ENCODE measurements at places on chromosomes 1 and 21.

DNA sequence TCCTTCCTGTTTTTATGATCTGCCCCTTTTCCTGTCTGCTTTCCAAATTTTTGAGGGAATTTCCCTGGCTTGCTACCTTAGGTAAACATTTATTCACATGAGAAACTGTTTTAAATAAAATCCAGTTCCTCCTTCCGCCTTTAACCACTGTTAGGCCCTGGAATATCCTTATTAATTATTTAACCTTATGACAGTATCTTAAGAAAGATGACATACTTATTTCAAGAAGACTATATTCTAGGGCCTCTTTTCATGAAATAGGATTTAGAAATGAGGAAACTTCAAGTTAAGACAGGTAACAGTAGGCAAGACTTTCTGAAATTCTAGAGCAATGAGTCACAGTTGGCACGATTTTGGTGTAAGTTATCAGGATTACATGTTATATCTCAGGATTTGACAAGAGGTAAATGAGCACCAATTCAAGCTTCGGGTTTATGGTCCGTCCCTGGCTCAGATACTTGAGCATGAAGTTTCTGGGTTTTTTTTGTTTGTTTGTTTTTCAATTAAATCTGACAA is 2.0 kb upstream of the TNFSF18 start:
- DNase-seq: no peak

GRCh38 chr1:233759665-233760064 is 144.8 kb upstream of the SLC35F3 start:
- DNase-seq: no peak

- no peak for DNase-seq
Measured at GRCh38 chr1:214957330-214958137, 125.0 kb upstream of the KCNK2 start.

GRCh38 chr1:99527078-99527477 is 118.8 kb upstream of the PALMD start:
- DNase-seq: no peak

- DNase-seq: no peak
Measured at GRCh38 chr1:167249702-167250101, 29.0 kb downstream of the POU2F1 start.

DNA sequence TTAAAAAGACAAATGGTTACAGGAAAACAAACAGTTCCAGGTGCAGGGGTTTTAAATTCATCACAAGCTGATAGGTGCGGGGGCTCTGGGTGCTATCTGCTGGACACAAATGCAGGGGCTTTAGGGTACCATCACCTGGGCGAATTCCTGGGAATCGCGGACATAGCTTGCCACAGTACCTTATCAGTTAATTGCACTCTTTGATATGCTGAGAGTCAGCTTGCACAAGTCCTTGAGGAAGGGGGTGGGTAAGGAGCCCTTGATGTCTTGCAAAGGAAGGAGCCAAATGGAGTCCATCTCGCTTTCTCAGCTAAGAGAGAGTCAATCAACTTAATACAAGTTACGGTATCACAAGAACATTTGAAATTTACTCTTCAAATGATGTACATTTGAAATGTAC is 25.4 kb upstream of the TMEM54 start:
- no peak for DNase-seq

DNA sequence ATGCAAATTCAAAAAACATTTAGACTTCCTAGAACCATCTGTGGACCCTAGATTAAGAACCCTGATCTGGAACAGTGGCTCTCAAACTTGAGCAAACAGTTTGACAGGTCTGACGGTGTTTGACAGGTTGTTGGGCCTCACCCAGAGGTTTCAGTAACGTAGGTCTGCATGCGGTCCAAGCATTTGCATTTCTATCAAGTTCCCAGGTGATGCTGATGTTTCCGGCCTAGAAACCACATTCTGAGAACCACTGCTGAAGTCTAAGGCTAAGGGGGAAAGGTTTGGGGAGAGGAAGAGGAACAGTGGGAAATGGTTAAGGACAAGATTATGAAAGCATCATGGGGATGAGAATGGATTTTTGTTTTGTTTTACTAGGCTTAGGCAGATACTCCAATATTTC is 48.6 kb downstream of the MDM4 start:
- DNase-seq: no peak

DNA sequence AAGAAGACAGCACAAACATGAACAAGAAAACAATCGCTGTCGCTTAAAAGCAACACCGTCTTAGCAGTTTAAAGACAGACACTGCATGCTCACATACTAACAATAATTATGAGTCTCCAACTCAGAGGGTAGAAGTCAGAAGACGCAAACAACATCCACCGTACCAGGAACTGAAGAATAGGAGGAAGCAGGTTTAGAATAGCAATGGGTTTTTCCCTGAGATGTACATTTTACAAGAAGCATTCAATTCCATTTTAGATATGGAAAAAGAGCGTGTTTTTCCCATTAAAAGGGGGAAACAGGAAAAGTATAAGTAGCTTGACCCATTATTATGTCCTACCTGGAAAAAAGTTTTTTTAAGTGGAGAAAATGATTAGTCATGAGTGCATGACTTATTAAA is 34.5 kb upstream of the KCNE1 start:
- no peak for DNase-seq

GRCh38 chr1:74402873-74403272 is 109.5 kb downstream of the LRRC53 start:
- no peak for DNase-seq

GRCh38 chr21:42744520-42745445 is 91.4 kb downstream of the PDE9A start:
- no peak for DNase-seq

GRCh38 chr1:204592246-204592948 is 76.2 kb downstream of the MDM4 start:
- DNase-seq: no peak

GRCh38 chr1:222557148-222557547 is 9.2 kb upstream of the HHIPL2 start:
- no peak for DNase-seq

GRCh38 chr1:147389532-147390184 is 147.2 kb downstream of the CHD1L start:
- peak; percentile 77 for DNase-seq

DNA sequence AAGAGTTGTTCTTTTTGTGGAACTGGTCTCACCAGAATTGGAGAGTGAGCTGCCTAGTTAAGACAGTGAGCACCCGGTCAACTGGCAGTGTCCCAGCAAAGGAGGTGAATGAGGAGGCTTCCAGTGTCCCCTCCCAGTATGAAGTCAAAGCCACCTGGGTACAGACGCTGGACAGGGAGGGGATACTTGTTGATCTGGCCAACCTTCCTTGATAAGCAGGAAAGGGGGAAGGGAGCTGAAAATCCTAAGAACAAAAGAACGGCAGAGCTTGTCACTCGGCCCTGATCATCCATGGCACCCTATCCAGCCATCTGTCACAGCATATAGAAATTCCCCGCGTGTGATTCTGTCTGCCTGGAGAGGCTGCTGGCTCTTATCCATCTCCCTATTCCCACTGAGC is 91.5 kb downstream of the SSBP3 start:
- DNase-seq: no peak

GRCh38 chr1:184176058-184176457 is 124.5 kb downstream of the TSEN15 start:
- no peak for DNase-seq

DNA sequence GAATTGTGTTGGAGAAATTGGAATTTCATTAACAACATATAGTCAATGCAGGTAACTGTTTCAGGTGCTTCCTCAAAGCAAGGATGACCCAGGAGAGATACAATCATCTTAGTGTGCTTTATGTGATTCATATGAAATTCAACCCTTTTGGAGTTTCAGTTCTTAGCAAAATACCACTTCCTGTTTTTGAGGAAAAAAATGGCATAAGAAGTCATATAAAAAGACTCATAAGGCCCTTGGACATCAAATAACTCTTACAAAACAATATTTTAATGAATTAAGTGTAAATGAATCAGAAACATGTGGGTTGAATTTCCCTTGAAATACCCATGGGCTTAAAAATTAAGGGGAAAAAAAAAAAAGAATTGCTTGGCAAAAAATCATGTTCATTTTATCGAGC is 926.6 kb downstream of the LTN1 start:
- DNase-seq: no peak

GRCh38 chr21:43924421-43925095 is 59.5 kb downstream of the AGPAT3 start:
- DNase-seq: no peak

DNA sequence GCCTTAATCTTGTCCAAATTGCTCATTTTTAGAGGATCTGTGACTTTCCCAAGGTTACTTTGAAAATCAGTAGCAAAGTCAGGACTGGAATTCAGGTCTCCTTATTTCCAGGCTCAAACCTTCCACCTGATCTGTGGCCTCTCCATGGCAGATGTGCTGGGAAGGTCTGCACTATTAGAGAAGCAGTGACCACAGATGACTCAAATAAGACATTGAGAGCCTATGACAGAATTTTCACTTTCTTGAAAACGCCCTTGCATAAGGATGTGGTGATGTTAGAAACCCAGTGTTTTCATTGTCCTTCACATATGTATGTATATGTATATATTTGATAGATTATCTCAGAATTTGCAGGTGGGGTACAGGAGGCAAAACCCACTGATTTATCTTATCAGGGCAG is 45.3 kb downstream of the TTC39A start:
- DNase-seq: no peak

DNA sequence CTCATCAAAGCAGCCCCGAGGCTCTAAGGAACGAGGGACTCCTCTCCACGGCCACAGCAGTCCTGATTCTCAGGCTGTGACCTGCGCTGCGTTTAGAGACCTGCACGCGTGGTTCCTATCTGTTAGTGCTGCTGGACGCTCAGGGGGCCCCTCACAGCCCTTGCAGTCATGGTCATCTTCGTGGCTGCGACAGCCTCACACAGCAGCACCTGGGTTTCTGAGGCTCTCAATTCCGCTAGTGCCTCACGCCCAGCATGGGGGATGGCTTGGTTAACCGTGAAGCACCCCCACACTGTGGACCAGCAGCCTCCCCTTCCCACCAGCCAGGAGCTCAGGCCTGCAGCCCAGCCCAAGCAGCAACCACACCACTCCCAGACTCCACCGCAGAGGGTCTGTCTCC is 7.8 kb downstream of the MORN1 start:
- no peak for DNase-seq

DNA sequence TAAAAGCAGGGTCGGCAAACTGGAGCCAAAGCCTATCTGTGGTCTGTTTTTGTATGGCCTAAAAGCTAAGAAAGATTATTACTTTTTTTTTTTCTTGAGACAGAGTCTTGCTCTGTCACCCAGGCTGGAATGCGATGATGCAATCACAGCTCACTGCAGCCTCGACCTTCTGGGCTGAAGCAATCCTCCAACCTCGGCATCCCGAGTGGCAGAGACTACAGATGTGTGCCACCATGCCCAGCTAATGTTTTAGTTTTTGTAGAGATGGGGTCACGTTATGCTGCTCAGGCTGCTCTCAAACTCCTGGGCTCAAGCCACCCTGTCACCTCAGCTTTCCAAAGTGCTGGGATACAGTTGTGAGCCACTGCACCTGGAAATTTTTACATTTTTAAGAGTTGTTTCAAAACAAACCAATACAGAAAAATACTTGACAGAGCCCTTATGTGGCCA is 6.5 kb upstream of the GLRX2 start:
- DNase-seq: no peak

GRCh38 chr1:158103861-158104522 is 76.7 kb upstream of the CD1D start:
- DNase-seq: no peak

- DNase-seq: no peak
Measured at GRCh38 chr21:39314143-39315027, 953 bp upstream of the BRWD1 start.

DNA sequence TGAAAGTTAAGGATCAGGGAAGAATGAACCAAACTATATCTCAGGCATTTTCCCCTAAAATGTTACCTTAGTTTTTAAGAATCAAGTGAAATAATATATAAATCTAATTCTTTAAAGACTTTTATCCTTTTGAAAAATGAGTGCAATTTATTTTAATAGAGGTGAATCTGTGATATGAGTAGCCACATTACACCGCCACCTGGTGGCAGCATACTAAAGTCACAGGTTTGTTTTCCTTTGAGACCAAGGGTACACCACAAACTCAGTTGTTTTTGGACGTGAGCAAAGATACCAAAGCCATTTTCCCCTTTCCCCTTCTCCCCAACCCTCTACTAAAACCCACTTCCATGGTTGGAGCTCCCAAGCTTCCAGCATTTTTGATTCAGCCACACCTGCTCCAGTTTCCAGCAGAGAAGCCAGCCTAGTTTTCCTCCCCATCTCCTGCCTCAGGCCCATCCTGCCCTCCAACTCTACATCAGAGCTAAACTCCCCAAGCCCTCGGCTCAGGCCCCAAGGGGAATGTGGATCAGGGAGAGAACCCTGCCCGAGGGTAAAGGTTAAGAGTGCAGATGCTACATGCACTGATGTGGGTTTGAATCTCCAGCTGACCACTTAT is 22.9 kb upstream of the LDLRAP1 start:
- peak; percentile 43 for DNase-seq

DNA sequence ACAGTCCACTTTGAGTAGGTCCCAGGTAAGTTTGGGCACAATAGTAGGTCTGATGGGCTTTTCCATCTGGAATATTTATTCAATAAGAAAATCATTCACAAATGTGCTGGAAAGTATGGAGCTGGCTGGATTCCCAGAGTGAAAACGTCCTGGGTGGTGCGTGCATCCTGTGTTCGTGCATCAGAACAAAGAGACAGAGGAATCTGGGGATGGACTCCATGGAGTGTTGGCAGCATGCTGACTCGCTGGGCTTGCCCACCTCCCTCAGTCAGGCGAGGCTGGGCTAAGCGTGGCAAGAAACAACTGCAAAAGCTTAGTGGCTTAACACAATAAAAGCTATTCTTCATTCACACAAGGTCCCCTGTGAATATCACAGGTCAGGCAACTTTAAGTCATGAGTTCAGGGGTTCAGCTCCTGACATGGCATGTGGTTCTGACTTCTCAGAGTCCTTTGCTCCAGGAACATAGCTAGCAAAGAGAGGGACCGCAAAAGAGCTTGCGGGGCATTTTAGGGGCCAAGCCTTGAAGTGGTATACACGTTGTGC is 151.6 kb upstream of the ZNF644 start:
- DNase-seq: no peak

DNA sequence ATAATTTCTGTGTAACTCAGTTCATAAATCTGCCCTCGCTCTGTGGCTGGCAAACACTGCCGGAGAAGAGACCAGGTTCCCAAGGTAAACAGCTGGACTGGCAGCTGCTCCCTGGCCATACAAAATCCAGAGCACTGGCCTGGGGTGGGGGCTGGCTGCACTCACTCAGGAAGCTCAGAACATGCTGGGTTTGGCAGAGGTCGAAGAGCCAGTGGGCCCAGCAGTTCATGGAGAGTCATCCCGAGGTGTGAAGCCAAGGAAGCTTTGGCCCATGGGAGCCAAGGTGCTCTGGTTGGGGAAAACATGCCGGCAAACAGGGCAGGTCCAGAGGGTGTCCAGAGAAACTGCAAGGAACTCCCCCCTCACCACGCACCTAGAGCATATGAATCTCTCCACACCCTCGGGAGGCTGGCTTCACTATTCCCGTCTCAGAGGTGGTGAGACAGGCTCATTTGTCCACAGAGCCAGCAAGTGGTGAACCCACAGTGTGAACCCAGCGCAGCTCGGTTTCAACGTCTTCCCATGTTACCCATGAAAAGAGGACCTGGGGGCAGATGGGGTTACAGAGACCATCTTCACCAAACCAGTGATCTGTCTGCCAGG is 102.4 kb downstream of the DMRTB1 start:
- peak; percentile 26 for DNase-seq
